Sciatic nerve (tissue), 2 donors: ENCODE measurements at places on chromosomes 3 and 15. TPM values are rescaled to one million over a fixed set of nuclear protein-coding genes. Genes with fewer than 3 reads are reported as not detected.

DNA sequence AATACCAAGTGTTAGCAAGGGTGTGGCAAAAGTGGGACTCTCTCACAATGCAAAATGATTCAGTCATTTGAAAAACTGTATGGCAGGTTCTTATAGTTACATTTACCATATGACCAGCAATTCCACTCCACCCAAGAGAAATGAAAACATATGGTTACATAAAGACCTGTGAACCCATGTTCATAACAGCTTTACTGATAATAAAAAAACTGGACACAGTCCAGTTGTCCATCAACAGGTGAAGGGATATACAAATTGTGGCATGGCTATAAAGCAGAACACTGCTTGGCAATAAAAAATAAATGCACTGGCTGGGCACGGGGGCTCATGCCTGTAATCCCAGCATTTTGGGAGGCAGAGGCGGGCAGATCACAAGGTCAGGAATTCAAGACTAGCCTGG is 30.8 kb downstream of the RAD18 start:
- no peak for DNase-seq

GRCh38 chr15:31328428-31328968 is 1.9 kb downstream of the KLF13 start:
- peak; percentile 75 for DNase-seq

DNA sequence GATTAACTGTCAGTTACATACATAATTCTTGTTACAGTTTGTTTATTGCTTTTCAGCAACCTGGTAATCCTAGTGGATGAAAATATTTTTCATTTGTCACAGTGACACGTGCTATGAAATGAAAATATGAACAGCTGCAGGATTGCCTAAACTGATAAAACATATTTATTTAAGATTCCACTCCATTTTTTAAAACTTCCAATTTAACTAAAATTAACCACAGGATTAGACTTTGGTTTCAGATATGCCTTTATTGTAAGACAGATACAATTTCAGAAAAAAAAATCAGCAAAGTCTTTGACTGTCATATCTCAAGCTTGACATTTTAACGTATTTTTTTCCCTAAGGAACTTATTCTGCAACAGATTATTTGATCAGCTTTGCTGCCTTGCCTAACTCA is 550.7 kb downstream of the ROBO1 start:
- no peak for DNase-seq

Gene KLF15
- 22.7 TPM for total RNA-seq

- DNase-seq = no peak
Observed at GRCh38 chr3:37510755-37511154, 336.4 kb upstream of the LRRFIP2 start.

Gene KBTBD13
- total RNA-seq = 0.27 TPM

Gene TFDP2
- total RNA-seq = 69.0 TPM
